ENCODE measurements at places on chromosomes 4 and X. TPM values are rescaled to one million over a fixed set of nuclear protein-coding genes. Genes with fewer than 3 reads are reported as not detected.
A peak's percentile ranks its signal among the peaks of the same experiment; 100 is the strongest.

The STPG2 gene
- total RNA-seq, result 0.26 TPM

- no peak overlapping the region for H3K4me3 ChIP-seq
- H3K27me3 ChIP-seq, result no peaks in the 10 kb centered on the region
- no peak for DNase-seq
- H3K27ac ChIP-seq, result no peak overlapping the region
- H3K4me1 ChIP-seq, result no peaks in the 10 kb centered on the region
Observed at GRCh38 chr4:8774071-8774470, 97.6 kb downstream of the HMX1 start.

DNA sequence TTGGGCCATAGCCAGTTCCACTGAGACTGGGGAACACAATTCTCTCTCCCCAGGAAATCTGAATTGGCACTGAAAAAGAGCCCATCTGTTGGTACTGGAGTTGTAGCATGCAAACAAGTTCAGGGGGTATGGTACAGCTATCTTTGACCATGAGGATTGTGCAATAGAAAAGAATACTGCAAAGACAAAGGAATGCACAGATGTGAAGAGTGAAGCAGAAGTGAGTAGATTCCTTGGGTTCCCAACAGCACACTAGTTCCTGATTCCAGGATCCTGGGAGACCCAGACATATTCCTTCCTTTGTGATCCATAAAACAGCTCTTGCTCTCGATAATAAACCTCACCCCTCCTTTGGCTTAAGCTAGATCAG is 43.3 kb upstream of the CTAG2 start:
- H3K27me3 ChIP-seq, result no peaks in the 10 kb centered on the region
- H3K36me3 ChIP-seq, result no peaks in the 10 kb centered on the region
- DNase-seq, result no peak
- H3K27ac ChIP-seq, result no peak overlapping the region
- no peaks in the 10 kb centered on the region for H3K4me1 ChIP-seq

DNA sequence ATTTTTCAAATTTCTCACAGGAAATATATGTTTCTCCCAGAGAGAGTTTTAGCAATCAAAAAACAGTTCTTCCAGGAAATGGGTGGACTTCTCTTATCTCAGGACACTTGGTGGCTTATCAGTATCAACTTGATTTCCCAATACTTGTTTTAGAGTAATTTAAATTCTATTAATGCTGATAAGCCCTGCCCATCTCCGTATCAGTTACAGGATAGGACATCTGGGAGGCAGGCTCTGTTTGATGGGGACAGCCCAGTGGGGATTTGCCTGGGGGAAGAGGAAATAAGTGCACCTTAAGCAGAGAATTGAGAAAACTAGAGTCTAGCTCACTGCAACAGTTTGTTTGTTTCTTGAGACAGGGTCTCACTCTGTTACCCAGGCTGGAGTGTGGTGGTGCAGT is 43.2 kb upstream of the PDGFRA start:
- no peaks in the 10 kb centered on the region for H3K36me3 ChIP-seq
- H3K27ac ChIP-seq, result no peak overlapping the region
- no peaks in the 10 kb centered on the region for H3K27me3 ChIP-seq
- no peak for DNase-seq
- H3K4me3 ChIP-seq, result no peak overlapping the region

The NOX1 gene
- total RNA-seq, result not detected

DNA sequence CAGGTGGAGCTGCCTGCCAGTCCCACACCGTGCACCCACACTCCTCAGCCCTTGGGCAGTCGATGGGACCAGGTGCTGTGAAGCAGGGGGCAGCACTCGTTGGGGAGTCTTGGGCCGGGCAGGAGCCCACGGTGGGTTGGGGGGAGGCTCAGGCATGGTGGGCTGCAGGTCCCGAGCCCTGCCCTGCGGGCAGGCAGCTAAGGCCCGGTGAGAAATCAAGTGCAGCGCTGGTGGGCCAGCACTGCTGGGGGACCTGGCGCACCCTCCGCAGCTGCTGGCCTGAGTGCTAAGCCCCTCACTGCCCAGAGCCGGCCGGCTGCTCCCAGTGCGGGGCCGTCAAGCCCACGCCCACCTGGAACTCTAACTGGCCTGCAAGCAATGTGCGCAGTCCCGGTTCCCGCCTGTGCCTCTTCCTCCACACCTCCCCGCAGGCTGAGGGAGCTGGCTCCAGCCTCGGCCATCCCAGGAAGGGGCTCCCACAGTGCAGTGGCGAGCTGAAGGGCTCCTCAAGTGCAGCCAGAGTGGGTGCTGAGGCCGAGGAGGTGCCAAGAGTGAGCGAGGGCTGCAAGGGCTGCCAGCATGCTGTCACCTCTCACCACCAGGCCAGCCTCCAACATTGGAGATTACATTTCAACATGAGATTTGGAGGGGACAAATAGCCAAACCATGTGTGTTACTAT is 197.2 kb downstream of the NPNT start:
- no peaks in the 10 kb centered on the region for H3K36me3 ChIP-seq
- no peak overlapping the region for H3K27ac ChIP-seq
- H3K4me3 ChIP-seq, result no peak overlapping the region

GRCh38 chr4:99104153-99104552 is 15.6 kb upstream of the ADH5 start:
- no peaks in the 10 kb centered on the region for H3K27me3 ChIP-seq
- DNase-seq, result no peak
- no peaks in the 10 kb centered on the region for H3K4me1 ChIP-seq
- H3K27ac ChIP-seq, result no peak overlapping the region

The FAAH2 gene
- 4.8 TPM for total RNA-seq

- no peaks in the 10 kb centered on the region for H3K27me3 ChIP-seq
- H3K27ac ChIP-seq, result no peak overlapping the region
- H3K4me1 ChIP-seq, result no peaks in the 10 kb centered on the region
- H3K4me3 ChIP-seq, result no peak overlapping the region
- H3K36me3 ChIP-seq, result no peaks in the 10 kb centered on the region
Observed at GRCh38 chrX:123450222-123450621, 266.1 kb downstream of the GRIA3 start.

GRCh38 chr4:120692964-120693363 is 229.6 kb downstream of the PRDM5 start:
- H3K4me3 ChIP-seq, result no peak overlapping the region
- no peak for DNase-seq
- H3K4me1 ChIP-seq, result no peaks in the 10 kb centered on the region
- H3K27me3 ChIP-seq, result no peaks in the 10 kb centered on the region

DNA sequence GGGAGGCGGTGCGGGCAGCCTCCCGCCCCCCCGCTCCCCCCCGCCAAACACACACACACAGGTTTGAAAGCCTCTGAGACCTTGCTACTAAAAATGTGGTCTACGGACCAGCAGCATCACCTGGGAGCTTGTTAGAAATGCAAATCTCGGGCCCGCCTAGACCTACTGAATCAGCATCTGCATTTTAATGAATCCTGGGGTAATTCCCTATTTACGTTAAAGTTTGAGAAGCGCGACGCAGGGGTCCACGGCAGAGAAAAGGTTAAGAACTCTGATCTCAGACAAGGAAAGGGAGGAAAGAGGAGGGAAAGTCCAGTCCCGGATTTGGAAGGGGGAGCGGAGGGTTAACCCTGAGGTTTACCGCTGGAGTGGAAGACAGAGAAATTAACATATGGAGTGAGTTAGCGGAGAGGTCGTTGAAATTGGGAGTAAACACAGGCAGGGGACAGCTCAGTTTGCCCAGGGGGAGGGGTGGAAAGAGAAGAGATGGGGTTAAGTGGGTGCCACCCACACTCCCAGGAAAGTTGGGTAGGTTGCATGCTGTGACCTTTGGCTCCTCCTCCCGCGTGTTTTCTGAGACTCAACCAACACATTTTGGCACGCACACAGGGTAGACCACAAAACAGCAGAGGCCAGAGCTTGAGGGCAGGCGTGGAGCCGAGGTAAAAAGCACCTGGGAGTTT is 483.6 kb downstream of the BCOR start:
- H3K27me3 ChIP-seq, result no peaks in the 10 kb centered on the region
- no peak for DNase-seq
- H3K4me3 ChIP-seq, result peak overlapping the region; percentile 15
- H3K4me1 ChIP-seq, result no peaks in the 10 kb centered on the region
- H3K27ac ChIP-seq, result no peak overlapping the region

The SPP1 gene
- not detected for total RNA-seq

DNA sequence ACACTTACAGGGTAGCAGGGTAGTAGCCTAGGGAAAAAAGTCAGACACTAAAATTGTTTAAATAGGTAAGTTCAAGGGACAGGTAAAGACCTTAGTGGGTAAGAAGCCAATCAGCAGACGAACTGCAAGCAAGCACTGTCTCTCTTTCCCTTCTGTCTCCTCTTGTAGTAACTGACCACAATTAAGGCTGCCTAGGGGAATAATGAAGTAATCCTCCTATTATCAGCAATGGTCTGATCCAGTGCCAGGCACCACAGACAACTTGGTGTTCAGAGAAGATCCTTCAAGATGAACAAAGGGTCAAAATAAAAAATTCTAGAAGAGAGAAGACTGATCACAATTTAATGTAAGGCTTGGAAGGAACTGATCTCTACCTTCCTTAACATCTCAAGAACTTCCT is 62.9 kb downstream of the ELOVL6 start:
- H3K27me3 ChIP-seq, result no peaks in the 10 kb centered on the region
- H3K27ac ChIP-seq, result no peak overlapping the region
- no peak overlapping the region for H3K4me3 ChIP-seq
- no peaks in the 10 kb centered on the region for H3K4me1 ChIP-seq
- H3K36me3 ChIP-seq, result no peaks in the 10 kb centered on the region

The PARM1 gene
- 28.2 TPM for total RNA-seq

GRCh38 chr4:153497091-153497531 is 31.0 kb downstream of the TMEM131L start:
- no peak overlapping the region for H3K4me3 ChIP-seq
- no peaks in the 10 kb centered on the region for H3K4me1 ChIP-seq
- no peaks in the 10 kb centered on the region for H3K36me3 ChIP-seq
- no peaks in the 10 kb centered on the region for H3K27me3 ChIP-seq

GRCh38 chr4:177080388-177080787 is 229.3 kb upstream of the NEIL3 start:
- H3K4me1 ChIP-seq, result no peaks in the 10 kb centered on the region
- H3K27me3 ChIP-seq, result no peaks in the 10 kb centered on the region
